ENCODE measurements at places on chromosomes 2 and 18. TPM values are rescaled to one million over a fixed set of nuclear protein-coding genes. Genes with fewer than 3 reads are reported as not detected.

Gene VSNL1
- 1.3 TPM for total RNA-seq

Gene ZC3H15
- total RNA-seq: 98.8 TPM

Gene CRYGD
- not detected for total RNA-seq

Gene NDC80
- total RNA-seq: 29.6 TPM

Gene EVX2
- total RNA-seq: not detected

Gene GCG
- not detected for total RNA-seq

GRCh38 chr2:38037757-38038621 is 38.0 kb downstream of the CYP1B1 start:
- no peaks in the 10 kb centered on the region for H3K36me3 ChIP-seq
- no peak for DNase-seq
- H3K27ac ChIP-seq: no peak overlapping the region
- H3K27me3 ChIP-seq: peaks cover 32% of the 10 kb centered on the region
- no peaks in the 10 kb centered on the region for H3K4me1 ChIP-seq

- H3K27ac ChIP-seq: no peak overlapping the region
- no peak overlapping the region for H3K4me3 ChIP-seq
- no peak for DNase-seq
Measured at GRCh38 chr2:224031358-224031970, 7.6 kb downstream of the SERPINE2 start.

GRCh38 chr2:172813314-172813888 is 77.8 kb downstream of the RAPGEF4 start:
- no peak overlapping the region for H3K27ac ChIP-seq
- no peaks in the 10 kb centered on the region for H3K36me3 ChIP-seq
- H3K27me3 ChIP-seq: no peaks in the 10 kb centered on the region
- no peaks in the 10 kb centered on the region for H3K4me1 ChIP-seq
- no peak overlapping the region for H3K4me3 ChIP-seq

DNA sequence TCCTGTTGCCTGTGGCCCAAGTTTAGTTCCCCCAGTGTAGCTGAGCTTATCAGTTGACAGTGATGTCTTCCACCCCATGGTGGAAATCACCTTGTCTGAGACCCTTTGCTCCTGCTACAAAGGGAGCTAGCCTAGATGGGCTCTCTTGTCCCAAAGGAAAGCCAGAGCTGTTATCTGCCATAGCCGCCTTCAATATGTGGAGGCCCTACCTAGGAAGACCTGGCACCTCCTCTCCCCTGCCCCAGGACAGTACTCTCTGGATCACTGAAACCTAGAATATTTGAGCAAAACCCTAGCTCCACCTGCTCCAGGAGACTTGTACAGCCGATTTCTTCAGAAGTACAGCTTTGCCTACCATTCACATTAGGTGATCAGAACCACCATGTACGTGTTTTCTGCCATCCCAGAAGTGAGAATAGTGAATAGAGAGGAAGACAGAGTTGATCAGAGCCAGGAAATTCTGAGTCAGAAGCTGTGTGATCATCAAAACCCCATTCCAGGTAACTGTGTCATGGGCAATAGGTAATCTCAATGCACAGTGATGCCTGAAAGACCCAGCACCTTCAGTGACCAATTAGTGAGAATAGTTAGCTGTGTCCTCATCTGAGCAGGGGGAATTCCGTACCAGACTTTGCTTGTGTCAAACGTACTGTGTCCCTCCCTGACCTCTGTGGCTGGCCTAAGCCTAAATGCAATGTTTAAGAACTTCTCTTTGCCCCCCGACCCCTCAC is 138.4 kb upstream of the ALPP start:
- H3K27me3 ChIP-seq: no peaks in the 10 kb centered on the region
- H3K4me1 ChIP-seq: peaks cover 4% of the 10 kb centered on the region
- peak overlapping the region; percentile 40 for H3K27ac ChIP-seq

DNA sequence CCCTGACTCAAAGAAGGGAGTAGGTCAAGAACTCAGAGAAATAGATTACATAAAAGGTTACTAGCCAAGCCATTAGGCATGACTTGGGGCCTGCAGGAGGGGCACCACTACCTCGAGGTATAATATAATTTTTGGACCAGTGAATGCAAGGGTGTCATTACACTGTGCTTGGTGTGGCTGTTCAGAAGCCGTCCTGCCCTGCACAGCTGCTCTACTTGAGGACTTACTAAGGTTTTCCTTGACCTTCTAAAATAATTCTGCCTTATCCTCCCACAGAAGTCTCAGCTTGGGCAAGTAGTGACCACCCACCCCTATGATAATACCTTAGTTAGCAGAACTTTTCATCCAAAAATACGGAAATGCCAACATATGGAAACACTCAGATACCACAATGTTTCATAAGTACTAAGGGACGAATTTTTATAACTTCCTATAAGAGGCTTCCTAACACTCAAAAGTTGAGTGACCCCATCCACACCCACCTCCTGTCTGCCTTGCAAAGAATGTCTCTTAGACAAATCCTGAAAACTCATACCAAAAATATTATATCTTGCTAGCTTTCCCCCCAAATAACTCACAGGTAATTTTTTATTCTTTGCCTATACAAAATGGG is 17.7 kb upstream of the ATG16L1 start:
- H3K4me1 ChIP-seq: no peaks in the 10 kb centered on the region
- no peak for DNase-seq
- H3K36me3 ChIP-seq: no peaks in the 10 kb centered on the region
- no peaks in the 10 kb centered on the region for H3K27me3 ChIP-seq
- H3K27ac ChIP-seq: no peak overlapping the region

DNA sequence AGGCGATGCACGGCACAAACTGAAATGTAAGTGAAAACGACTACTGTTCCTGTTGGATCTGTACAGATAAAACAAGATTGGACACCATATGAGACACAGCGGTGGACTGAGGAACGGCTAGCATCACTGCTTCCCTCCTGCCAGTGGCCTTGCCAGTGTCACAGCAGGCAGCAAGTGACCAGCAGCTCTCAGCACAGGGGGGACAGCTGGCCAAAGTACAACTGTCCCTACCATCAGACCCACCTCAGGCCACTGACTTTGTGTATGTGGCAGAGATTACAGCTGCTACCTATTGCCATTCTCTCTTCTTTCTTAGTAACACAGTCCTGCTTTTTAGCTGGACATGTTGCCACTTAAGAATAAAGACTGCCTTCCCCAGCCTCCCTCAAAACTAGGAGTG is 80.0 kb upstream of the SLC66A3 start:
- no peaks in the 10 kb centered on the region for H3K36me3 ChIP-seq
- peaks cover 42% of the 10 kb centered on the region for H3K27me3 ChIP-seq
- no peak for DNase-seq
- H3K4me3 ChIP-seq: no peak overlapping the region
- no peaks in the 10 kb centered on the region for H3K4me1 ChIP-seq

- DNase-seq: no peak
- H3K27ac ChIP-seq: no peak overlapping the region
- no peak overlapping the region for H3K4me3 ChIP-seq
- H3K36me3 ChIP-seq: no peaks in the 10 kb centered on the region
Measured at GRCh38 chr2:33763671-33764310, 164.7 kb upstream of the FAM98A start.

DNA sequence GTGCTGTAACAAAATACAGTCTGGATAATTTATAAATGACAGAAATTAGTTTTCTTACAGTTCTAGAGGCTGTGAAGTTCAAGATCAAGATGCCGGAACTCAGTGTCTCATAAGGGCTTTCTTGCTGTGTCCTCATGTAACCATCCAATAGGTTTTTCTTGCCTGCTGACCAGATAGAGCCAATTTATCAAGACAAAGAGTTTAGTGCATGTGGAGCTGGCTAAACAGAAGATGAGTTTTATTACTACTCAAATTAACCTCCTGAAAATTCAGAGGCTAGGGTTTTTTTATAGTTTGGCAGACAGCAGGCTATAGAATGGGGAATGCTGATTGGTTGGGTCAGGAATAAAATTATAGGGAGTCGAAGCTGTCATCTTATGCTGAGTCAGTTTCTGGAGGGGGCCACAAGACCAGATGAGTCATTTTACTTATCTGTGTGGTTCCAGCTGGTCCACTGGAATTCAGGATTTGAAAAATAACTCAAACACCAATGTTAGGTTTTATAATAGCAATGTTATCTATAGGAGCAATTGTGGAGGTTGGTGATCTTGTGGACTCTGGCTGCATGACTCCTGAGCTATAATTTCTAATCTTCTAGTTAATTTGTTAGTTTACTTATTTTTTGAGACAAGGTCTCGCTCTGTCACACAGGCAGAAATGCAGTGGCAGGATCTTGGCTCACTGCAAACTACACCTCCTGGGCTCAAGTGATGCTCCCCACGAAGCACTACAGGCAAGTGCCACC is 3.2 kb upstream of the PDK1 start:
- no peaks in the 10 kb centered on the region for H3K36me3 ChIP-seq
- H3K27ac ChIP-seq: no peak overlapping the region
- peaks cover 29% of the 10 kb centered on the region for H3K4me1 ChIP-seq
- DNase-seq: peak; percentile 44
- no peaks in the 10 kb centered on the region for H3K27me3 ChIP-seq

- H3K27ac ChIP-seq: no peak overlapping the region
- peaks cover 6% of the 10 kb centered on the region for H3K4me1 ChIP-seq
- no peaks in the 10 kb centered on the region for H3K27me3 ChIP-seq
- H3K4me3 ChIP-seq: no peak overlapping the region
Measured at GRCh38 chr2:184305105-184305504, 293.2 kb upstream of the ZNF804A start.

DNA sequence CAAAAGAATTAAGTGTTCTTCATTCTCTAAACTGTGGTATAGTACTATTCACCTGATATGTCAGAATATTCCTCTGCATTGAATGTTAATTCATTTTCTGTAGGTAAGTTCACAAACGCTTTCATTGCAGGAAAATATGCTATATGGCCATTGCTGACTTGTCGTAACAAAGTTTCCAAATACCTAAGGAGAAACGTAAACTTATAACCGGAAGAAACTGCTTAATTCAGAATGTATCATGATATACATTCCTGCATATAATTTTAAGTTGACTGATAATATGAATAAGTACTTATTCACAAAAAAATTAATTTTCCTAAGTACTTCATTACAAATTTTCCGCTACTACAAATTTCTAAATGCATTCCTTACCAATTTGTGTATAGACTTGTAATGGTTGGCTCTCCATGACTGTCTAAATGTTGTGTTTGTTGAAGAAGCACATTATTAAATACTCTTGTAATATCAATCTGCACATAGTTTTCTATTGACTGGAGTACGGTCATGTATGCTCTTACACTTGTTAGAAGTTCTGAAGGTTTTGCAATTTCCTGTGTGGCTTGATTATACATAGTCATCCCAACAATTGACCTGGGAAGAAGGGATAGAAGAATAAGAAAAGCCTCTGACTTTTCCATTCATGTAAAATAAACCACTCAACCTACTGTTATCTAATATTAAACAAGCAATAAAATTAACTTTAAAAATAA is 85.4 kb downstream of the NCKAP1 start:
- DNase-seq: peak; percentile 42
- no peak overlapping the region for H3K27ac ChIP-seq
- H3K36me3 ChIP-seq: peaks cover 68% of the 10 kb centered on the region
- H3K27me3 ChIP-seq: no peaks in the 10 kb centered on the region
- H3K4me1 ChIP-seq: peaks cover 12% of the 10 kb centered on the region
- no peak overlapping the region for H3K4me3 ChIP-seq

DNA sequence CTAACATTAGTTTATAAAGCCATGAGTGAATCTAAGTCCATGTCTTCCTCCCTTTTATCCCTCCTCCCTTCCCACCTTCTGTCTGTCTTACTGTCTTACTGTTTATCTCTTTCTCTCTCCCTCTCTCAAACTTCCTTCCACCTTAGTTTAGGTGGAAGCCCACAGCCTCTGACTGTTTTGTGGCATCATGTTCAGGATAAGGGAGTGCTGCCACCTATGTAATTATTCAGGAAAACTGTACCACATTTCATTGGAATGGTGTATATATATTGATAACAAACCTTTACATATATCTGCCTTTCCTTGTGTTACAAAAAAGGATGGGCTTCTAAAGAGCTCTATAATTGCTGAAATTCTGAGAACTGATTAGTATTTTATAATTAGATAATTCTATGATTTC is 48.7 kb downstream of the NETO1 start:
- no peak overlapping the region for H3K4me3 ChIP-seq
- no peak for DNase-seq
- H3K27me3 ChIP-seq: no peaks in the 10 kb centered on the region
- no peaks in the 10 kb centered on the region for H3K36me3 ChIP-seq

DNA sequence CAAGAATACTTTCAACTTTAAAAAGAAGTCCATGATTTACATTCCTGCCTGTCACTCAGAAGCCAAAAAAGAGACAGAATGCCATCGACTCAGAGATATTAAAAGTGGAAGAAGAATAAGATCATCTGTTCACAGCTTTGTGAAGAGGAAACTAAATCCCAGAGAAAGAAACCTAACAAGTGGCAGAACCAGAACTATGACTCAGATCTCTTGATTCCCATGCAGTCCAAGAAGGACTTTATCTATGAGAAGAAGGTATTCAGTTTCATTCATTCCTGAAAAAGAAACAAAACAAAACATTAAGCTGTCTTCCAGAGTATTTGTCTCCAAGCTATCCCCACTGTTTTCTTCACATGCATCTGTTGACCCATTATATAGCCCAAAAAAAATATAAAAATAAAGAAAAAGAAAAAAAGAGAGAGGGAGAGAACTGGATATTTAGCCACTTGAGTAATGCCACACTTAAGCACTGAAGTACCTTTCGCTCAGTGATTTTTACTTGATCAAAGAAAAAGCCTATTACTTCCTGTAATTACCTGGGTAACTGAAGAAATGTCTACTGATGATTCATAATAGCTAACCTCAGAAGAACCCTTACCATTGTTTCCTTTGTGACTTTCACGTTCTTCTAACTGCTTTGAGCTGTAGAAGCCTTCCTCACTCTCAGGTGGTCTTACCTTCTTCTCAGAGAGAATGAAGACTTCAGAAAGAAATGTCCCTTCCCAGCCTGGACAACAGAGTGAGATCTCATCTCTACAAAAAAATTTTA is 17.7 kb upstream of the AKAIN1 start:
- H3K36me3 ChIP-seq: no peaks in the 10 kb centered on the region
- H3K4me3 ChIP-seq: no peak overlapping the region
- H3K4me1 ChIP-seq: no peaks in the 10 kb centered on the region

DNA sequence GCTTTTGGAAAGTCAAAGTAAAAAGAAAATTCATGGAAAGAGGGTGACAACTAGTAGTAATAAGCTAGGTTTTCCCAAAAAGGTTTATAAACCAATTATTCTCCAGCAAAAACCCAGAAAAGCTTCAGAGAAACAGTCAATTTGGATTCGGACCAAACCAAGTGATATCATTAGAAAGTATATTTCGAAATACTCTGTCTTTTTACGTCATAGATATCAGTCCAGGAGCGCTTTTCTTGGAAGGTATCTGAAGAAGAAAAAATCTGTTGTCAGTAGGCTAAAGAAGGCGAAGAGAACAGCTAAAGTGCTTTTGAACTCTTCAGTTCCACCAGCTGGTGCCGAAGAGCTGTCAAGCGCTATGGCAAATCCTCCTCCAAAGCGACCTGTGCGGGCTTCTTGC is 36.6 kb downstream of the ZDBF2 start:
- peaks cover 17% of the 10 kb centered on the region for H3K36me3 ChIP-seq
- H3K27me3 ChIP-seq: no peaks in the 10 kb centered on the region
- H3K27ac ChIP-seq: no peak overlapping the region
- H3K4me3 ChIP-seq: no peak overlapping the region
- no peaks in the 10 kb centered on the region for H3K4me1 ChIP-seq
- no peak for DNase-seq

Measured in MCF 10A (cell line).